ENCODE measurements at places on chromosomes 5 and 9. TPM values are rescaled to one million over a fixed set of nuclear protein-coding genes. Genes with fewer than 3 reads are reported as not detected.

- no peak for DNase-seq
Observed at GRCh38 chr5:169065400-169065799, 235.5 kb downstream of the SLIT3 start.

- no peak for DNase-seq
Observed at GRCh38 chr9:131053896-131054295, 42.4 kb upstream of the AIF1L start.

DNA sequence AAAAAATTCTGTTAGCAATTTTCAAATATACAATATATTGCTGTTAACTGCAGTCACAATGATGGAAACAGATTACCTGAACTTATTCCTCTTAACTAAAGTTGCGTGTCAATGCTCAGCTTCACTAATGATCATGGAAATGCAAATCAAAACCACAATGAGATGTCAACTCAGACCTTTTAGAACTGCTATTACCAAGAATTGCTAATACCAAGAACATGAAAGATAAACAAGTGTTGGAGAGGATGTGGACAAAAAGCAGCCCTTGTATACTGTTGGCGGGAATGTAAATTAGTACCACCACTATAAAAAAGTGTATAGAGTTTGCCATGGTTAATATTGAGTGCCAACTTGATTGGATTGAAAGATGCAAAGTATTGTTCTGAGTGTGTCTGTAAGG, 1409.7 kb upstream of the CDH18 start:
- no peak for DNase-seq

DNA sequence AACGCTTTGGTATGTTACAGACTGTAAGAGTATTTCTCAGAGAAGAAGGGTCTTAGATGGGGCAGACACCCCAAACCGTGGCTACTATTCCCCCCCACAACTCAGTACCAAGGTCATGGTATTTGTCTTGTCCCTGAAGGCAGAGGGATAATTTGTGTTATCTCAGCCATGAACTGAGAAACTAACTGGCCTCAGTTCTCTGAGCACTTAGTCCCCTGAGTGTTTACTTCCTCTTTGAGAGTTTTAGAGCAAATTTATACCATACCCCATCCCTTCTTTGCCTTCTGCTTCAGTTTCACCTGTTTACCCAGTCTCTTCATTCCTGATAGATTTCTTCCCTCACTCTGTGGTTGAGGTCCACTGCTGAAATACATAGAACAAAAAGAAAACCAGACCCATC, 183.9 kb downstream of the LRRC70 start:
- no peak for DNase-seq

DNA sequence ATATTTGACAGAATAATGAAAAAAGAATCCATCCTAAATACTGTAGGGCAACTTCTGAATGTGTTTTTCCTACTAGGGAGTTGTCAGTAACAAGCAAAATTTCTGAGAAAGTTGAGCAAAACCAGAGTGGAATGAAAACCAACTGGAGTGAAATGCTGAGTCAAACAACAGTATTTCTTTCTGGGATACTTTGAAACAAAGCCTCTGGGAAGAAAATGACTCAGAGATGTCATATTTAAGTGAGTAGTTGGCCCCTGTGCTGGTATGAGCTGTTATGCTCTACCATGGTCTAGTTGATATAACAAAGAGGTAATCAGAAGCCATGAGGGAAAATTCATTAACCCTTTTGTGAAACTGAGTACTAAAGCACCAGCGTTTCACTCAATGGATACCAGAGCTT, 372.1 kb upstream of the C9orf72 start:
- no peak for DNase-seq

GRCh38 chr9:33659921-33660320, 135.4 kb upstream of the PRSS3 start:
- no peak for DNase-seq

GRCh38 chr5:120160124-120160895, 303.8 kb upstream of the PRR16 start:
- no peak for DNase-seq

DNA sequence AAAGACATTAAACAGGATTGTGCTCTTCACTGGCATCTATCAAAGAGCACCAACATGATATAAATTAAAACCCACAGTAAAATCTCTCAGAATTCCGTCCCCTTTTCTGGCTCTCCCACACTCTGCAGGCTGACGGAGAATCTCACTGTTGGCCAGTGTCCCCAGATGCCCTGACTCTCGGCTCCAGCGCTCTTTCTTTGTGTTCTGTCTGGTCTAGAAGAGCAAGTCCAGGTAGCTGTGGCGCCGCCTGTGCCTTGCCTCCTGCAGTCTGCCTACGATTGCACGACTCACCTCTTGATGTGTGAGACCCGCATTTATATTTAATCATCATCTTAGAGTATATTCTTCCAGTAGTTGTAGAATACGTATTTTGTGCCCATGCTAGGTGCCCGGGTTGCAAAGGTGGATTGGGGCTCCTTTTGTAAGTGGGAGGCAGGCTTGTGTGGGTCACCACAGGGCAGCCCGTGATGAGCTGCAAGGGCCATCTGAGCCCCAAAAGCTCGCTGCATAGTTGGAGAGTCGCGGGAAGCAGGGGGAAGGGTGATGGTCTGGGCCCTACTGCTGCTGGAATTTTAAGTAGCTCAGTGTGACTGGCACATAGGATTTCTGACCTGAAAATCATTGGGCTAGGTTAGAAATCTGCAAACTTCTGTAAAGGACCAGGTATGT, 55.6 kb downstream of the EHMT1 start:
- no peak for DNase-seq

DNA sequence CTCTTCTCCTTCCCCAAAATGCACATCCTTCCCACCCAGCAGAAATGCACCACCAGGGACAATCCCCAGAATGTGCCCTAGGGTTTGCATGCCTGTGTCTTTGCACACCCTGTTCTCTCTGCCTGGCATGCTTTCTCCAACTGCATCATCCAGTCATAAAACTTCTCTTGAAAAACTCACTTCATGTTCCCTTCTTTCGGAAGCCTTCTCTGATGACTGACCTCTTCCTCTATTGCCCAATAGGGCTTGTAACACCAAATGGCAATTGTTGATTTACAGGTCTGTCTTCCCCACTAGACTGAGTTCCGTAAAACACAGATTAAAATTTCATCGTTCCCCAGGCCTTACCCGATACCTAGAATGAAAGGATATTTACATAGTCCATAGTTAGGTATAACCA, 83.1 kb upstream of the SPOCK1 start:
- DNase-seq, result no peak

GRCh38 chr5:114360816-114361723, 800 bp upstream of the KCNN2 start:
- peak; percentile 45 for DNase-seq

Gene LTC4S
- total RNA-seq, result 1.5 TPM

- peak; percentile 66 for DNase-seq
Observed at GRCh38 chr9:112487008-112487798, 576 bp downstream of the KIAA1958 start.

Gene N4BP3
- 4.6 TPM for total RNA-seq

DNA sequence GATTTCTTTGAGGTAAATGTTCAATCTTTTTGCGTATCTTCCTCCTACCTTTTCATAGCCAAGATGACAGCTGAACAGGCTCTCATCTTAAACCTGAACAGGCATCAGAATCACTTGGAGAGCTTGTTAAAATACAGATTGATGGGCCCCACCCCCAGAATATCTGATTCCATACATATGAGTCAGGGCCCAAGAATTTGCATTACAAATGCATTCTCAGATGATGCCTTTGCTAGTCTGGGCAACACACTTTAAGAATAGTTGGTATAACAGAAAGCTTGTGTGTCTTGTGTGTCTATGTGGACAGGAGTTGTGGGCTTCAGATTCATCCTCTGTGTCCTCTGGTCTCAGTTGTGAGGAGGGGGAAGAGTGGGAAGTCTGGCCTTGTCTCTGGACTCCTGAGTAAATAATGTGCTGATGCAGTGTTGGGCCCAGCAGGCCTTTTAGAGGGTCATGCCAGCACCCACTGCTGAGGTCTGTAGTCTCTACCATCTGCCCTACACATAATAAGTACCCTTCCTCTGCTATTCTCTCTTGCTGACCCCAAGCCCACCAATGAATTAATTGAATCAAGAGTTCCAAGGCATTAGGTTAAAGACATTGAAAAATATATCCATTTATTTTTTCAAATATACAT, 43.1 kb downstream of the PTCD2 start:
- DNase-seq, result no peak

DNA sequence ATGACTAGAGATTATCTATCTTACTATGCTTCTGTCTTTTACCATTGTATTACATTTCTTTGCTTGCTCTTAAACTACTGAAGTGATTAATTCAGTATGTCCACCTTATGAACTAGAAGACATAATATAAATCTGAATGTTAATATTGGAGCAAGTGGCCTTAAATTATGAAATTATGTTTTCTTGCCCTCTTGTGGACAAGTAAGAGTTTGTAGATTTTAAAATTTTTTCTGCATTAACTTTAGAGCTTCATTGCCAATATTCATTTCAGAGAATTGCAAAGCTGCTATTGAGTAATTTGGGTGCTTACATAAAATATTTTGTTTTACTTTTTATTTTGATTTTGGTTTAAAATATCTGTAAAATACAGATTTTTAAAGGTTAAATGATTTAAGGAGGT, 55.3 kb downstream of the RANBP17 start:
- no peak for DNase-seq

DNA sequence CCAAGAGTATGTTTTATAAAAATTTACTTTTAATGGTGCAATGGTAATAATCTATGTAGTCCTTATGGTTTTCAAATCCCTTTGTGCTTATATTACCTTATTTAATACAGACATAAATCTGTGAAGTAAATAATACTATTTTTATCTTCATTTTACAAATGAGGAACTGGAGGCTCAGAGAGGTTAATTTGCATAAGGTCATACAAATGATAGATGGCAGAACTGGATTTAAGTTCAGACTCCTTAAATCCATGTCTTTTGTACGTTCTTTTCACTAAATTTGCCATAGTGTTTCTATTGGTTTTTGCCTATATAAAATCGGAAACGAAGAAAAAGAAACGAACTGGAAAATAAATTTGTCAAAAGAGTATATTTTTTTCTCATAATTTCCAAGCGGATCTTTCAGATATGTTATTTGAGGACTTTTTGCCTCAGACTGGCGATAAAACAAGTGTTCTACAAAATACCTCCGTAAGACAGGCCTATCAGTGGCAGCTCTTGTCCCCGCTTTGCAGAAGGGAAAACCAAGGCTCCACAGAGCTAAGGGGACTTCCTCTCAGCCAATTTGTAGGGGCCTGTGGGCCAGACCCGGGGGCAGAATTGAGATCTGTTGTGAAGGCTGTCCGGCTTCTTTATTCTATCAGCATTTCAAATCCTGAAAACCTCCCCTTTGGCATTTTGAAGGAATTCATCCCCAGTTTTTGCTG, 1.1 kb upstream of the TNFAIP8 start:
- no peak for DNase-seq

GRCh38 chr9:114375386-114376175, 12.2 kb downstream of the AKNA start:
- DNase-seq, result no peak

DNA sequence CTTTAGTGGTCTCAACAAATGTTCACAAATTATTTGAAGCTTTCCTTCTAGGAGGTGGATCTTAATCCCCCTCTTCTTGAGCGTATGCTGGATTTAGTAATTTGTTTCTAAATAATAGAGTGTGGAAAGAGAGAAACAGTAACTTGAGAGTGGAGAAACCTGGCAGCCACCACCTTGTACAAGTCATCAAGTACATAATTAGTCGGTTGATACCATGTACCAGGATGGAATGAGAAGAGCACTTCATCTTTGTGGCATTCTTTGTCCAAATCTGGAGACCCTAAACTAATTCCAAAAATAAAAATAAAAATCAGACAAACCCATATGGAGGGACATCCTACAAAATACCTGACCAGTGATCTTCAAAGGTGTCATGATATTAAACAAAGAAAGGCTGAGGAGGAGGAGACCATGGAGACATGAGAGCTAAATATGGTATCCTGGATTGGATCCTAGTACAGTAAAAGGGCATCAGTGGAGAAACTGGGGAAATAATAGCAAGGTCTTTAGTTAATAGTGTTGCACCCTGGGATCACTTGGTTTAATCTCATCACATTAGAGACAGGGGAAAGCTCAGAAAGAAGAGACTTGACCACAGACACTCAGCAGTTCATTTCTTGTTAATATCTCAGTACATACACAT, 147.9 kb downstream of the ASTN2 start:
- no peak for DNase-seq

Gene PCDHB13
- total RNA-seq, result 2.9 TPM

Gene BTNL8
- total RNA-seq, result 0.49 TPM

DNA sequence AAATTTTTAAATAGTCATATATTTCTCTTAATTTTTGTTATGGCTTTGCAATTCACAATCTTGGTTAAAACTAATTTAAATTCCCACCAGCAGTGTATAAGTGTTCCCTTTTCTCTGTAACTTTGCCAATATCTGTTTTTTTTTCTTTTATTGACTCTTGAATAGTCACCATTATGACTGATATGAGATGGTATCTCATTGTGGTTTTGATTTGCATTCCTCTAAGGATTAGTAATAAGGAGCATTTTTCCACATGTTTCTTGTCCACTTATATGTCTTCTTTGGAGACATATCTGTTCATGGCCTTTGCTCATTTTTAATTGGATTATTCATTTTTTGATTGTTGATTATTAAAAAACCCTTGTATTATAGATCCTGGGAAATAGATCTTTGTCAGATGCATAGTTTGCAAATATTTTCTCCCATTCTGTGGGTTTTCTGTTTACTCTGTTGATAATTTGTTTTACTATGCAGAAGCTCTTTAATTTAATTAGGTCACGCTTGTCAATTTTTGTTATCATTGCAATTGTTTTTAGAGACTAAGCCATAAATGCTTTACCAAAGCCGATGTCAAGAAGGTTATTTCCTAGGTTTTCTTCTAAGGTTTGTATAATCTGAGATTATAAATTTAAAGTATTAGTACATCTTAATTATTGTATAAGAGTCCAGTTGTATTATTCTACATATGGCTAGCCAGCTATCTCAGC, 610.9 kb downstream of the CHSY3 start:
- no peak for DNase-seq

Gene ATG10
- total RNA-seq, result 10.2 TPM

Gene AK1
- total RNA-seq, result 47.1 TPM

GRCh38 chr5:81829242-81829641, 78.3 kb upstream of the SSBP2 start:
- DNase-seq, result no peak

Gene EDIL3
- total RNA-seq, result 19.3 TPM

GRCh38 chr5:151434570-151435237, 12.7 kb upstream of the SLC36A1 start:
- DNase-seq, result no peak

GRCh38 chr9:14923701-14924100, 13.5 kb upstream of the FREM1 start:
- no peak for DNase-seq

- no peak for DNase-seq
Observed at GRCh38 chr9:20848490-20848889, 164.4 kb downstream of the FOCAD start.

- peak; percentile 87 for DNase-seq
Observed at GRCh38 chr5:77983482-77984199, 207.5 kb upstream of the TBCA start.
